NCI-H524 treated with DMSO at 0.1 percent for 48 hours (cell line): ENCODE measurements at places on chromosomes 5 and 9.
A peak's percentile ranks its signal among the peaks of the same experiment; 100 is the strongest.

GRCh38 chr9:98755006-98755618 lies 41.2 kb downstream of the ANKS6 start:
- DNase-seq = no peak

GRCh38 chr9:25570802-25571201 lies 107.4 kb downstream of the TUSC1 start:
- no peak for DNase-seq

DNA sequence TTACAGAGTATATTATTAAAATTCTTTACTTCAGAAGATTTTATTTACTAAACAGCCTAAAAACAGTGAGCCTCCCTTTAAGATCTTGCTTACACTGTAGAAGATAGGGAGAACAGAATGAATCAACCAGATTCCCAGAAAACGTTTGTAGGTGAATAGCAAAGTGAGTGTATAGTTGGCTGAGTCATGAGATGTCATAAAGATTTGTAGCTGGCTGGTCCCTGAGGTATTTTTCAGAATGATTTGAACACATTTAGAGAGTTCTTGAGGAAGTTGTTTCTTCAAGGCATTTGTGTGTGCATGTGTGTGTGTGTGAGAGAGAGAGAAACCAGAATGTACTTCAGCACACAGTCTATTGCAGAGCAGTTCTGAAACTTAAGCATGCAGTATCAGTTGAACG lies 159.4 kb upstream of the PRR16 start:
- no peak for DNase-seq

GRCh38 chr9:107667231-107668070 lies 177.9 kb upstream of the KLF4 start:
- no peak for DNase-seq

- peak; percentile 32 for DNase-seq
Measured at GRCh38 chr9:34522971-34523797, at the start of gene ENHO. ENHO (minus strand) TSS chr9:34522990; CDS start chr9:34521695, 1,295 bp downstream.

DNA sequence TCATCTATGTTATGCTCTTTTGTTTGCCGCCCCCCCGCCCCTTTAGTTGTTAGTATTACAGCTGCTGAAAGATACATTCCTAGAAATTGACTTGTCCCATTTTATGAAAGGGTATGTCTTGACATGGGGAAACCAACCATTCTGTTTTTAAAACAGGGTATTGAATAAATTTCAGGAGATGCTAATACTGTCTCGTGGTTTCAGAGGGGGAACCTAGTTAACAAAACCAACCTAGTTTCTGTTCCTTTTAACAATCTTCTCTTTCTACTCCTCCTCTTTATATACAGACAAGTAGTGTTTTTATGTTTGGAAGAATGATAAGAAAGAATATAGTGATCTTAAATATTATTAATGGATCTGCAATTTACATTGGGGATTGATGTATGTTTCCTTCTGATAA lies 3.5 kb downstream of the PIP5K1B start:
- DNase-seq = no peak

GRCh38 chr5:93990504-93991070 lies 249.2 kb upstream of the POU5F2 start:
- no peak for DNase-seq

DNA sequence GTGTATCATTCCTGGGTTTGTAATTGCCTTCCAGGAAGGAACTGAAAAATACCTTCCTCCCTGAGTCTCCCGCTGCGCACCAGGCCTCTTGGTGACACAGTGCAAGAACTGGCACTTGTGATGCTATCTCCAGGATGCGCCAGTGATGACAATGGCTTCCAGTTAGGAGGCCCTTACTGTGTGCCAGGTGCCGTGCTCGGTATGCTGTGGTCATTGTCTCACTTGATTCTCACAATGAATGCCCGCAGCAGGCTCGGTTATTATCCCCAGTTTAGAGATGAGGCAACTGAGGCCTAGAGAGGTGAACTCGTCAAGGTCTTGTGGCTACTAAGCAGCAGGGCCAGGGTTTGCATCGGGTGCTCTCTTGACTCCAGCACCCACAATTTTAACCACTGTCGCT lies 31.5 kb upstream of the SLC2A8 start:
- DNase-seq = no peak

GRCh38 chr5:180816608-180817534 lies 14.3 kb upstream of the MGAT1 start:
- no peak for DNase-seq

DNA sequence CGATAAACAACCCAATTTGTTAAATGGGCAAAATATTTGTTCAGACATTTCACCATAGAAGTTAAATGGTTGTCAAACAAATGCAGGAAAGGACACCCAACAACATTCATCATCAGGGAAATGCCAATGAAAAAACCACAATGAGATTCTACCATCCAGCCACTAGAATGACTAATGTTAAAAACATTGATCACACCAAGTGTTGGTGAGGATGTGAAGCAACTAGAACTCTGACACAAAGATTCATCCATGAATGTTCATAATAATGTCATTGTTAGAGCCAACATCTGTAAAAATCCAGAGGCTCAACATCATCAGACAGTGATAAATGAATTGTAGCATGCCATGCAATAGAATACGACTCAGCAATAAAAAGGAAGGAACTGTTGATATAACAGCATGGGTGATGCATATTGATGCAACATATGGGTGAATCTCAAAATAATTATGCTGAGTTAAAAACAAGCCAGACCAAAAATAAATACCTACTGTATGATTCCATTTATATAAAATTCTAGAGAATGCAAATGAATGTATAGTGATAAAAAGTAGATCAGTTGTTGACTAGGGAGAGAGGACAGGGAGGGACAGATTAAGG lies 55.9 kb upstream of the UNC5A start:
- DNase-seq = no peak

GRCh38 chr5:164449460-164449859 lies 944.0 kb downstream of the MAT2B start:
- no peak for DNase-seq

DNA sequence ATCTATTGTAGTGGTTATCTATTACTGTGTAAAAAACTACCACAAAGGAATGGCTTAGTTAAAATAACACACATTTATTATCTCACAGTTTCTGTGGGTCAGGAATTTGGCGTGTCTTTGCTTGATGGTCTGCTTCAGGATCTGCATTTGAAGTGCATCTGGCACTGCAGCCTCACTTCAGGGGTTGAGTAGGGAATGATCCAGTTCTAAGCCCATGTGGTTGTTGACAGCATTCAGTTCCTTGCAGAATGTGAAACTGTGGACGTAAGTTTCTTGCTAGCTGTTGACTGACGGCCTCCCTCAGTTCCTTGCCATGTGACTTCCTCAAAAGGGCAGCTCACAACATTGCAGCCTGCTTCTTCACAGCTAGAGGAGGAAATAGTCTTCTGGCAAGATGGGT lies 2.1 kb upstream of the OGN start:
- DNase-seq = no peak

DNA sequence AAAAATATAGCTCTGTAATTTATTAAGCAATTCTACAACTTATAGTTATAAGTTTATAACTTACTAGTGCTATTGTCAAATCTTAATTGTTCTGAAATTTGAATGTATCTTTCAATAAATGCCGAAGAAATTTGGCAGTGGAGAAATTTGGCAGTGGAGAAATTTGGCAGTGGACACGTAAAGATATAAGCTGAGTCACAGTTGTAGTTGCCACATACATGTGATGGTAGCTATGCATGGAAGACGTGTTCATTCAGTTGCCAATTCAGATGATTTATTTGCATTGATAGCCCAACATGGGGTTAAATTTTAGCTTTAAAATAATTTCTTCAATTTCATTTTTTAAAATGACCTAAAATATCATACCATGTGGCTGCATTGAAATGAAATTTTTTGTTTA lies 127.8 kb upstream of the NR4A3 start:
- no peak for DNase-seq
